ENCODE measurements at places on chromosomes 12 and 14. TPM values are rescaled to one million over a fixed set of nuclear protein-coding genes. Genes with fewer than 3 reads are reported as not detected.
A peak's percentile ranks its signal among the peaks of the same experiment; 100 is the strongest.

- H3K27ac ChIP-seq: no peak overlapping the region
- no peak overlapping the region for H3K4me3 ChIP-seq
- H3K36me3 ChIP-seq: no peaks in the 10 kb centered on the region
- H3K27me3 ChIP-seq: no peaks in the 10 kb centered on the region
- DNase-seq: no peak
Measured at GRCh38 chr12:102329883-102330282, 132.2 kb upstream of the PMCH start.

- H3K4me1 ChIP-seq: no peaks in the 10 kb centered on the region
- peaks cover 13% of the 10 kb centered on the region for H3K36me3 ChIP-seq
- no peak overlapping the region for H3K27ac ChIP-seq
- no peak for DNase-seq
- no peak overlapping the region for H3K4me3 ChIP-seq
Measured at GRCh38 chr14:73859145-73859544, 7.5 kb downstream of the PTGR2 start.

DNA sequence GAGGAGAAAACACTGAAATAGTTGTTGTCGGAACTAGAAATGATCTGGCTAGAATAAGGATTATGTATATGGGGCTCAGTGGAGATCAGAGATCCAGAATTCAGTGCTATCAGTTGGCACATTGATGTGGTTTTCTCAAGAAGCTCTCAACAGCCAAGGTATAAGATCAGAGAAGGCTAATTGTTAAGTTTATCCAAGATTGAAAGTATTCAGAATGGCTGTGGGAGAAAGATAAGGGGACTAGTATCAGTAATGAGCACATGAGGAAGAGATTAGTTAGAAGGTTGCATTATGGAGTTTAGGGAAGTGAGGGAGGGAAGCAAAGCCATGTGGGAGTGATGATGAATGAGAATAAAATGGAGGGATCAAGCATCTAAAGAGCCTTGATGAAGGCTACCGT lies 128.1 kb upstream of the MIS18BP1 start:
- no peak overlapping the region for H3K4me3 ChIP-seq
- no peaks in the 10 kb centered on the region for H3K4me1 ChIP-seq
- no peak overlapping the region for H3K27ac ChIP-seq
- no peaks in the 10 kb centered on the region for H3K27me3 ChIP-seq
- no peak for DNase-seq

DNA sequence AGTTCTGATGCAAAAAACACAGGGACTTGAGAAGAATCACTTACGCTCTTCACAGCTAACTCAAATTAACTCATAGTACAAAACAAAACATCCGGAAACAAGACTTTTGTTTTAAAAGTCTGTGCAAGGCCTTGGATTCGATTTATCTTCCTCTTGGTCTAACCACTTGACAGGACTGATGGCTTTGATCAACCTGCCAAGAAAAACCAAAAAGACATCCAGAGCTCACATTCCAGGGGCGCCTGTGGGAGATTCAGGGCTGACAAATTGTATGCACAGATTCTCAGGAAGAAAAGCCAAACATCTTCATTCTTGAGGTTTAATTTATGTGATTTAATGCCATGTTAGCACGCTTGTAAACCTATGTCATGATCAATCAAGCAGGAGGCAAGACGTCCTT lies 129.1 kb upstream of the TMCC3 start:
- no peak for DNase-seq
- no peak overlapping the region for H3K4me3 ChIP-seq
- H3K27me3 ChIP-seq: no peaks in the 10 kb centered on the region

Gene SIX6
- total RNA-seq: not detected

- H3K4me3 ChIP-seq: no peak overlapping the region
- no peaks in the 10 kb centered on the region for H3K36me3 ChIP-seq
- H3K27me3 ChIP-seq: no peaks in the 10 kb centered on the region
- no peak overlapping the region for H3K27ac ChIP-seq
- H3K4me1 ChIP-seq: no peaks in the 10 kb centered on the region
- DNase-seq: no peak
Measured at GRCh38 chr12:32265456-32265855, 133.9 kb upstream of the FGD4 start.

DNA sequence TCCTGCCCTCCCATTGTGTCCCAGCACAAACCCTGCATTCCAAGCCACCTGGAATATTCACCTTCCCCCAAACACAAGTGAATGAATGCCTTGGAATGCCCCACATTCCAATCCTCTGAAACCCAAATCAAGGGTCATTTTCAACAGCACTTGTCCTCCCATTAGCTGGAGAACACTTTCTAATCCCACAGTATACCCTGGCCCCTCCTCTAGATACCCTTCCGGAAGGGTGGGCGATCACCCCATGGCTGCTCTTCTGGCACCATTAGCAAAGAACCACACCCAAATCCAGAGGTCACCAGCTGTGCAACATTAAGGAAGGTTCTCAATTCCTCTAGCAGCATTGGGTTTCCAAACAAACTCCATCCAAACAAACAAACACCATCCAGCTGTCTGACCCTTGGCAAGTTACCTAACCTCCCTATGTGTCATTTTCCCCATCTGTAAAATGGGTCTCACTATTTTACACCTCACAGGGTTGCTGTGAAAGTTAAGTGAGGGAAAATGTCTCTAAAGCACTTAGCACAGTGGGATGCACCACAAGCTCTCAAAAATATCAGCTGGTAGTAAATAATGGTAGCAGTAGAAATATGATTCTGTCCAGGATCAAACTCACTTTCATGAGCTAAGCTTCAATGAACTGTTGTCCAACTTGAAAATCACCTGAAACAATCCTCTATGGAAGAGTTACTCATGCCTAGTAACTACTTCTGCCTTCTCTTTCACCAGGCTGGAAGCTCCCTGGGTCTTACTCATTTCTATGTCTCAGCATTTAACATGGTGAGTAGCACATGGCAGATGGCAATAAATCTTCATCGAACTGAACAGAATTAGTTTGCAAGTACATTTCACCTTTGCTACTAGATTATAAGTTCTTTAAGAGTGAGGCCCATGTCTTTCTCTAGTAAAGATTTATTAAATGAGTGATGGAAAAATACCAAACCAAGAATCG lies 5.3 kb downstream of the NUAK1 start:
- H3K36me3 ChIP-seq: no peaks in the 10 kb centered on the region
- no peak for DNase-seq
- no peak overlapping the region for H3K4me3 ChIP-seq

Gene SMAGP
- 3.7 TPM for total RNA-seq

DNA sequence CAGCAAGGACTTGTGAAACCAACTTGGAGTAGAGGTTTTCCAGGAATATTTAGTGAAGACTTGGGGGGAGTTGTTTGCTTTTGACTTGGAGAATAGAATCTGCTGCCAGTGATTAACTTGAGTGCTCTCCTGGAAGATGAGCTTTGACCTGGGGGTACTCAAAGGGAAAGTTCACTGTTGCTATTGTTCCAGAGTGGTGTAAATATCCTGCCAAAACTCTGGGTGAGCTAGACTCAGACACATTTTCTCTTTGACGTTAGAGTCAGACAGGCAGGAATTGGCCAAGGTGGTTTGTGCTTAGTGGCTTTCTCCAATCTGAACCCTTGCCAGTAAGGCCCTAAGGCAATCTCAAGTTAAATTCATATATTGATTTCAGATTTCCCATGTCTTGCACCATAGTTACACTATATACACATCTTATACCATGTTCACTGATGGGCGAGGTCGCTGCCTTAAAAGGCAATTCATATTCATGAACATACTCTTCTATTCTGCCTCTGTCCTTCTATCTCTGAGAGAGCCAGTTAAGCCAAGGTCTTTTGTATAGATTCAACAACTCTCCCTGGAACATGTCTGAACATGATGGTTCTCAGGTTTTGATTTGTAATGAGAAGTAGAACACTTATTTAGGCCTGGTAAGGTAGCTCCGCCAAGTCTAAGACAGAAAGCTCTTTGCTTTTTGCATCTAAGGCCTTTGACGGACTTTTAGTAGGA lies 204.6 kb upstream of the SLC38A2 start:
- H3K4me3 ChIP-seq: no peak overlapping the region
- no peaks in the 10 kb centered on the region for H3K4me1 ChIP-seq
- H3K27ac ChIP-seq: no peak overlapping the region
- DNase-seq: no peak
- H3K36me3 ChIP-seq: no peaks in the 10 kb centered on the region

Gene TTC8
- 13.8 TPM for total RNA-seq

DNA sequence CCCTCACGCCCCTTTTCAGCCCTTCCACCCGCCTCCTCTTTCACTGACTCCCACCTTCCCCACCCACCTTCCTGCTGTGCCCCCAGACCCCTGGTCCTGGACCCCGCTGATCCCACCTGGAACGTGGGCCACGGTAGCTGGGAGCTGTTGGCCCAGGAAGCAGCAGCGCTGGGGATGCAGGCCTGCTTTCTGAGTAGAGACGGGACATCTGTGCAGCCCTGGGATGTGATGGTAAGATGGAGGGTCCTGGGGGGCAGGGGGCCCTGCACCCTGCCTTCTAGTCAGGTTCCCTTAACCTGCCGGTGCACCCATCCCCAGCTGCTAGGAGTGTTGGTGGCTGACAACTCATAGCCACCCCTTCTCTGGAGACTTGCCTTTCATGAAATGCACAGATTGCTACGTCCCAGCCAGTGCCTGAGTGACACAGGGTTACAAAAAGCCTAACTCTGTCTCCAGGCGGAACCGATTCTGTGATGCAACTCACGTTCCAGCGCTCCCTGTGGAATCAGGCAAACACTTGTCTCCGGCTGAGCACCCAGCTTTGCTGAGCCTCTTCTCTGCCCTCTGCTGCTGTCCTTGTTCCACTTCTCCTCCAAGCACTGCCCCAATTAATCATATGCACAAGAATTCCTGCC lies 15.0 kb upstream of the OAS2 start:
- H3K4me1 ChIP-seq: no peaks in the 10 kb centered on the region
- no peak overlapping the region for H3K4me3 ChIP-seq
- peaks cover 94% of the 10 kb centered on the region for H3K36me3 ChIP-seq
- no peak overlapping the region for H3K27ac ChIP-seq

DNA sequence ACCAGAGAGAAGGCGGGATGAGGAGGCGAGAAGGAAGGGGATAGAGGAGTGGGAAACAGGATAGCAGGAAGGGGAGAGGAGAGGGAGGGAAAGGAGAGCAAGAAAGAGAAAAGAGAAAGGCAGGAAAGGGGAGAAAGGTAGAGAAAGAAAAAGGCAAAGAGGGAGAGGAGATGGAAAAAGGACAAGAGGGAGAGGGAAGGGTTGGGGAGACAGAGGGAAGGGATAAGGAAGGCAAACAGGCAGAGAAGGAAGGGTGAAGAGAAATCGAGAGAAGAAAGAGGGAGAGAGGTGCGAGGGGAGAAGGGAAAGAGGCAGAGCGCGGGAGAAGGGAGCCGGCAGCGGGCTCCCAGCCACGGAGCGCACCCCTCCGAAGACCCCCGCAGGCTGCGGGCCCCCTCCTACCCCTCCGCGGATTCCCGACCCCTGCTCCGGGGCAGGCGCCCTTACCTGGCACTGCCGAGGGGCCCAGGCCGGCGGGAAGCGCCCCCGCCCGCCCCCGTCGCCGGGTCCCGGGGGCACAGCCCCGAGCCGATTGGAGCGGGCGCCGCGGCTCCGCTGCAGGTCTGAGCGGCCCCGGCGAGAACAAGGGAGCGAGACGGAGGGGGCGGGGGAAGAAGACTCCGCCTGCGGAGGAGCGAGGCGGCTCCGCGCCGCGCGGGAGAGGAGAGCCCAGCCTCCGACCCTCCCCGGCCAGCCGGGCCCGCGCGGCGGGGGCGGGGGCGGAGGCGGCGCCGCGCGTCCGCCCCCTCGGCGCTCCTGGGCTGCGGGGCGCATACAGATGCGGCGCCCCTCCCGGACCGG lies at the start of gene CDH24:
Gene CDH24, minus strand, starts transcription at position 565 of the 801 bp plus-strand sequence. CDS start 1,787 bp downstream, outside the sequence.
- H3K4me1 ChIP-seq: no peaks in the 10 kb centered on the region
- H3K36me3 ChIP-seq: peaks cover 38% of the 10 kb centered on the region
- H3K27ac ChIP-seq: peak within 1 kb of the TSS; percentile 62
- DNase-seq: peak; percentile 78

- no peak overlapping the region for H3K27ac ChIP-seq
- peaks cover 30% of the 10 kb centered on the region for H3K36me3 ChIP-seq
- DNase-seq: no peak
Measured at GRCh38 chr14:89178800-89179535, 238.1 kb downstream of the FOXN3 start.

Gene SIRT4
- total RNA-seq: 6.2 TPM
